ENCODE measurements at places on chromosomes 5 and 9.
A peak's percentile ranks its signal among the peaks of the same experiment; 100 is the strongest.

- DNase-seq = no peak
Measured at GRCh38 chr5:25224316-25224982, 579.7 kb upstream of the CDH10 start.

DNA sequence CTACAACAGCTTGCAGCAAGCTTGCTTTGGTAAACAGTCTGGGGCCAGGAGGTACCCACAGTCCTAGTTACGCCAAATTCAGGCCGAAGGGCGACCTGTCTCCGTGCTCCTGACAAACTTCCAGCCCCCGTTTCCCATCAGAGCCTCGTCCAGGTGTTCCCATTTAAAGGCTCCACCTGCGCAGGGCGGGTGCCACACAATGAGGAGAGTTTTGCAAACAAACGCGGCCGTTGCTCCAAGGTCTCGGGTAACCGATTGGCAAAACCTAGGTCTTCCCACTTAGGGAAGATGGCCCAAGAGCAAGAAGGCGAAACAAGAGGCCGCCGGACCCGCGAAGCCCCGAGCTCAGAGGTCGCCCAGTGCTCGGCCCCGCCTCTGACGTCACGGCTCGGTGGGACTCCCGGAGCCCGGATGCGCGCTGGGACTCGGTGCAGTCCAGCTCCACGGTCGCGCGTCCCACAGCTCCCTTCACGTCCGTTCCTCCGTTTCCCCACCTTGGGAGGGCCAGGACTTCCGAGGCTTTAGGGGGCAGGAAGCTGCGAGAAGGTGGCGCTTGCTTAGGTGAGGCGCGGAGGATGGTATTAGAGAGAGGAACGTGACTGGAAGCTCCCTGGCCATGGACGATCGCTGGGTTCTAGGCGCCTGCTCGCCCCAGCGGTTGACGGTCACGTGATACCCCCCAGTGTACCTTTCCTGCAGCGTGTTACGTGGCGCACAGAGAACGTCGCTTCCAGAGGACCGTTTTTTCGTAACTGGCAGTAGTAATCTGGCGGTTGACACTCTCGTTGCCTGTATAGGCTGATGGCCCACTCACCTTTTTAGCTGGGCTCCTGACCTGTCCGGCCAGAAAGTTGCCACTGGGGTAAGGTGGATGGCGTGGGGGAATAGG, 41.8 kb upstream of the KDM4C start:
- peak; percentile 25 for DNase-seq

DNA sequence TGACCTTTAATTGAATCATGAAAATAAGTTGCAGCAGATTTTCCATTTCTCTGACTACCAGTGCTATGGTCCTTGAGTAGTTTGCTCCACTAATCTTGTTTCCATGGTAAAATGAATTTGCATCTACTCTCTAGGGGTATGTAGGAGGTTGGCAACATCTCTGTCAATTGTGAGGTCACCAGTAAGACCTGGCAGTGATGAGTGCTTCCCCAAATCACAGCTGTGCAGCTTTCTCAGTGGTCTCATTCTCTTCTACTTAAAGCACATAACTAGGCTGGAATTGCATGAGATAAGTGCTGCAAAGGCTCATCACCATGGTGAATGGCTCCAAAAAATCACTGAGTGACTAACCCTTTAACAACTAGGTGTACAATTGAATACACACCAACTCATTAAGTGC, 36.3 kb downstream of the ADAMTS19 start:
- no peak for DNase-seq

GRCh38 chr9:70495514-70495913, 81.1 kb upstream of the KLF9 start:
- no peak for DNase-seq

GRCh38 chr5:102856389-102856777, 101.3 kb downstream of the PAM start:
- DNase-seq = no peak

DNA sequence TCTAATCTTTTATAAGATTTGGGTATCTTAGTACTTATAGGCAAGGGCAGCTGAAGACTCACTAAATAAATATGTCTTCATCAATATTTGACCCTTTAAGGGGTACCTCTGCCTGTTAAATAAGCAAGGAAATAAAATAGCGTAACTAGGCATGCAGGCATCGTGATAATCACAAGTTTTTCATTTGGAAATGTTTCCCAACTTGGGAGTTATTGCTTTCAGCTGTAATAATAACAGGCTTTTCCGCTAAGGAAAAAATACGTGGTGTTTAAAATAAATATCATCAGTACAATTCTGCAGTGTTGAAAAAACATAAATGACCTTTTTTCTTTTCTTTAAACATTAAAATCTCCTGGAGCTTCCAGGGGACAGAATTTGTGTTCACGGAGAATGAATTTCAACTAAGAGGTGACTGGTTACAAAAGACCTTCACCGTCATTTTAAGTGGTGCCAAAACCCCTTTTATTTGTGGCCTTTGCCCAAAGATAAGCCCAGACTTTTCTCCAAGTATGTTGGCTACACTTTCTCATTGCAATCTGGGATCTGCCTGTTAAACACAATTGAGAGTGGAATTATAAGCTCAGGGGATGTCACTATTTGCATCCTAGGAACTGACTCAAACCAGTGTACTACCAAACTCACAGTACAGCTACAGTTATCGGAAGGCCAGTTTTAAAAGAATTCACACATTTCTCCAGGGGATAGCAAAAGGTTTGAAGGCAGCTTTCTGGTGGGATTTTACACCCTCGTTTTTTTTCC, 218.6 kb downstream of the FBXL7 start:
- no peak for DNase-seq

- DNase-seq = no peak
Measured at GRCh38 chr5:79151942-79152671, 40.5 kb downstream of the BHMT start.

DNA sequence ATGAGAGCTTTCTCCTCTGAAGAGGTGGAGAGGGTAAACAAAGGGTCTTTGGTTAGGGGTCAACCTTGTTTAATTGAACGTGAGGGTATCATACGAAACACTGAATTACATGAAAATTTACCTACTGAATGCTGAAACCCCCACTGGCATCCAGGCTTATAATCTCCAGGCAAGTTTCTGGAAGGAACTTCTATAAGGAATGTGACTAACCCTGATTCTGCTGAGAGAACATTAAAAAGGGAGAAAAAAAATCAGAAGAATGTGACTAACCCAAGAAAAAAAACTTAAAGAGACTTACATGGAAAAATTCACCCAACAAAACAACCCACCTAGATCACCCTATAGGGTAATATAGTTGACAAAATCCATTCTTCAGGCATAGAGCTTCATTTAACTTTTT, 55.5 kb downstream of the APC start:
- no peak for DNase-seq

DNA sequence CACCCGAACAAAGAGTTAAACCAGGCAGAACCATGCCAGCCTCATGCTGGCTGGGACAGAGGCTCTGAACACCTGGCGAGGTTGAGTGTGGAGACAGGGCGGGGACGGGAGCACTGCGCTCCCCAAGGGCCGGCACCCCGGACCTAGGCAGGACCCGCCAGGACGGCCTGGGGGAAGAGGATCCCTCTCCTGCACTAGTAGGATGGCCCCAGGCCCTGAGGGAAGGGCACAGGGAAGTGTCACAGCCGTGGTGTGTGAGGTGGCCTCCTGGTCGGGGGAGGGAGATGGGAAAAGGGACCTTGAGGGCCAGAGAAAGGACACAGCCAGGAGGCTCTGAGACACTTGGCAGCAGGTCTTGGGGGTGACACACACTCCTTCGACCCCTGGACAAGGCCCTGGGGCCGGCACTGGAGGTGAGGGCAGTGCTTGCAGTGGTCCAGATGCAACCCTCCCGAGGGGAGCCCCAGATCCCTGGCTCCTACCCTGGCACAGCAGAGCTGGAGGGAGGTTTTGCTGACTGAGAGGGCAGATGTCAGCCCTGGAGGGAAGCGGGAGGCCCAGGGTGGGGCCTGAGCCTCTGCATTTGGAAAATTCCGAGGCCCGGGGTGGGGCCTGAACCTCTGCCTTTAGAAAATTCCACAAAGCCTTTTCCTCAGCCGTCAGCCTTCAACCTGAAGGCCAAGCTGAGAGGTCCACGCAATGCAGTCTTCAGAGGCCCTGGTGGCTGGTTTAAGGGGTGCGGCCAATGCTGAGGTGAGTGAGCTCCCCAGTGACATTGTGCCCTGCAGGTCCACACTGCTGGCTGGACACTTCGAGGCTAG, 24.8 kb upstream of the TERT start:
- DNase-seq = no peak

GRCh38 chr5:128516978-128517377, 21.1 kb downstream of the FBN2 start:
- DNase-seq = no peak
